ENCODE measurements at places on chromosomes 16 and 17.

GRCh38 chr16:15529673-15530072 lies 95.3 kb downstream of the BMERB1 start:
- no peak for DNase-seq

DNA sequence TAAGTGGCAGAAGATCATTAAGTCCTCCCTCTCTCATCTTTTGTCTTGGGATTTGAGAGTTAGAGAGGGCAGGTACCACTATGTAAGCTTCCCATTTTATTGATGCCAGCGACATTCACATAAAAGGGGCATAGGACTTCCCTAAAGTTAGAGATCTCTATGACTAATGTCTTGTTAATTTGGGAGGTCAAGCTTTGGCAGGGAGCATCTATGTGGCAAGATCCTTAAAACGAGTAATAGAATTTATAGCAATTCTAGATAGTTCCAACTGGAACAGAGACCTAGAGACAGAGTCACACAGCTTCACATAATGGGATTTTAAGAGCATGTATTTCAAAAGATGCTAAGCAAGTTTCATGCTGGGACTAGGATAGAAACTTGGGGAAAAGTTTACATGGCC lies 308.0 kb downstream of the MAP2K6 start:
- DNase-seq, result no peak

- no peak for DNase-seq
Observed at GRCh38 chr16:70290949-70291519, 1.7 kb upstream of the AARS1 start.

DNA sequence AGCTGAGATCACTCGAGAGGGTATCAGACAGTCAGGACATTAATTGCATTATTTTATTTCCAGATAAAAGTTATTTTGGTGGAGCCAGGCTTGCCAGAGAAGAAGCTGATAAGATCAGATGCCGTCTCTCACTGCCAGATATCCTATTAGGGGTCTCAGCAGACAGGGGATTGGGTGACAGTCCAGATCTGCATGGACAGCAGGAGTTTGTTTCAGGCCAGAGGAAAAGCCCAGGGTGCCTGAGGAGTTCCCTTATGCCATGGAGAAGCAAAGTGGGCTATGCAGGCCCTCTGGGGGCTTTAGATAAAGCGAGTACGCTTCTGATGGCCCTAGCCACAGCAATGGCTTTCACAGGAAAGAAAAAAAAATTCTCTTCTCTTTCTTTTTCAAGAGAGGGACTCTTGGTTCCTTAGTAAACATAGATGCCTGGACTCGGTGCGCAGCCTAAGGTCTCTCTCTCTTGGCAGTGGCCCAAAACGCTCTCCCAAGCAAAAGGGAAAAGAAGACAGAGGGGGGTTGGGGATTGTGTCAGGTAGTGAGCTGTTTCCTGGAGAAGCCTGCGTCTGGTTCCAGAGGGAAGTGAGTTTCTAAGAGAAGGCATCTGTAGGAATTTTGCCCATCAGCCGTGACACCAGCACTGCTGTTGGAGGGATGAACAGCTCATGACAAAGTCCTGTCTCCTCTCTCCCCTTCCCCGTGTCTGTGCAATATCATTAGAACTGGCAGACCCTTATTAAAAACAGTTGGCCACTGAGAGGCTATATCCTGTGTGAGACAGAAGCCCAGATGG lies 166.3 kb upstream of the FOXF1 start:
- no peak for DNase-seq

DNA sequence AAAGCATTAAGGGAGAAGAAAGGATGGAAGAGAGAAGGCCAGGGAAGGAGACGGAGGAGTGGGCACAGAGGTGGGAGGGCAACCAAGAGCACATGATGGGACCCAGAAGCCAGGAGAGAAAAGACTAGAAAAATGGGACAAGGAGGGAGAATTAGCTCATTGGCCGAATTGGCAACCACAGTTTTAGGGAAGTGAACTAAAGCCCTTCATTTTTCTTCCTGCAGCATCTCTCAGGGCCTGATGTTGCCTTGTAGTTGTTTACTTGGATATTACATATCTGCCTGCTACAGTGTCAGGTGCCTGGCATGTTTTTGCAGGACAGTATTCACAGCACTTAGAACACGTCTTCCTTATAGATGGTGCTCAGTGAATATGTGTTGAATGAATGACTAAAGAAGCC lies 19.0 kb downstream of the EMP2 start:
- no peak for DNase-seq

GRCh38 chr16:28260193-28260592 lies 32.1 kb upstream of the SBK1 start:
- DNase-seq, result no peak

DNA sequence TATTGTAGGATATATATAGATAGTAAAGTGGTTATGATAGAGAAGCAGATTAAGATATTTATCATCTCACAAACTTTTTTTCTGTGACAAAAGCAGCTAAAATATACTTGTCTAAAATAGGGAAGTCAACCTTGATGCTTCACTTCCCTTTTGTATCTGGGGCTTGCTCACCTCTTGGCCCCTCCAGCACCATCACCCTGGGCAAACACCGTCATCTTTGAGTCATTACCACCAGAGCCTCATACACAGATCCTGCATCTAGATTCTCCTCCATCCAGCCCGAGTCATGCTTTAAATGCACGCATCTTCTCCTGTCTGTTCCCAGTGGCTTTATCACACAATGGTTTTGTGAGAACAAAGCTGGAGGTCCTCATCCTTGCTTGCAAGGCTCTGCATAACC lies 1062.7 kb upstream of the EEF2KMT start:
- DNase-seq, result no peak

- DNase-seq, result no peak
Observed at GRCh38 chr17:72580321-72581127, 459.7 kb downstream of the SOX9 start.

- no peak for DNase-seq
Observed at GRCh38 chr16:73846356-73846755, 450.3 kb upstream of the PSMD7 start.
